ENCODE measurements at places on chromosomes 7 and 10. TPM values are rescaled to one million over a fixed set of nuclear protein-coding genes. Genes with fewer than 3 reads are reported as not detected.

The TEX36 gene
- not detected for total RNA-seq

- H3K36me3 ChIP-seq = peaks cover 9% of the 10 kb centered on the region
- H3K27me3 ChIP-seq = peaks cover 3% of the 10 kb centered on the region
- no peak overlapping the region for H3K4me3 ChIP-seq
- no peak overlapping the region for H3K27ac ChIP-seq
- no peak for DNase-seq
- H3K4me1 ChIP-seq = peaks cover 35% of the 10 kb centered on the region
These were observed 2.9 kb upstream of the OSBPL3 start for GRCh38 chr7:24982917-24983316.

- no peak overlapping the region for H3K4me3 ChIP-seq
- peaks cover 12% of the 10 kb centered on the region for H3K4me1 ChIP-seq
- no peak for DNase-seq
- no peaks in the 10 kb centered on the region for H3K27me3 ChIP-seq
- peak overlapping the region; percentile 9 for H3K27ac ChIP-seq
These were observed 62.7 kb downstream of the LANCL2 start for GRCh38 chr7:55427800-55428199.

DNA sequence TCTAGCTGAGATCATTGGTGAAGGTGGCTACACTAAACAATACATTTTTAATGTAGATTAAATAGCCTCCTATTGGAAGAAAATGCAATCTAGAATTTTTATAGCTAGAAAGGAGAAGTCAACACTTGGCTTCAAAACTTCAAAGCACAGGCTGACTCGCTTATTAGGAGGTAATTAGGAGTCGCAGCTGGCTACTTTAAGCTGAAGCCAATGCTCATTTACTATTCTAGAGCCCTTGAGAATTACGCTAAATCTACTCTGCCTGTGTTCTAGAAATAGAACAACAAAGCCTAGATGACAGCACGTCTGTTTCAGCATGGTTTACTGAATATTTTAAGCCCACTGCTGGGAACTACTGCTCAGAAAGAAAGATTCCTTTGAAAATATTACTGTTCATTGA, 101.6 kb upstream of the EEPD1 start:
- peaks cover 16% of the 10 kb centered on the region for H3K27me3 ChIP-seq
- no peak overlapping the region for H3K27ac ChIP-seq
- DNase-seq = no peak
- no peaks in the 10 kb centered on the region for H3K36me3 ChIP-seq
- no peaks in the 10 kb centered on the region for H3K4me1 ChIP-seq

DNA sequence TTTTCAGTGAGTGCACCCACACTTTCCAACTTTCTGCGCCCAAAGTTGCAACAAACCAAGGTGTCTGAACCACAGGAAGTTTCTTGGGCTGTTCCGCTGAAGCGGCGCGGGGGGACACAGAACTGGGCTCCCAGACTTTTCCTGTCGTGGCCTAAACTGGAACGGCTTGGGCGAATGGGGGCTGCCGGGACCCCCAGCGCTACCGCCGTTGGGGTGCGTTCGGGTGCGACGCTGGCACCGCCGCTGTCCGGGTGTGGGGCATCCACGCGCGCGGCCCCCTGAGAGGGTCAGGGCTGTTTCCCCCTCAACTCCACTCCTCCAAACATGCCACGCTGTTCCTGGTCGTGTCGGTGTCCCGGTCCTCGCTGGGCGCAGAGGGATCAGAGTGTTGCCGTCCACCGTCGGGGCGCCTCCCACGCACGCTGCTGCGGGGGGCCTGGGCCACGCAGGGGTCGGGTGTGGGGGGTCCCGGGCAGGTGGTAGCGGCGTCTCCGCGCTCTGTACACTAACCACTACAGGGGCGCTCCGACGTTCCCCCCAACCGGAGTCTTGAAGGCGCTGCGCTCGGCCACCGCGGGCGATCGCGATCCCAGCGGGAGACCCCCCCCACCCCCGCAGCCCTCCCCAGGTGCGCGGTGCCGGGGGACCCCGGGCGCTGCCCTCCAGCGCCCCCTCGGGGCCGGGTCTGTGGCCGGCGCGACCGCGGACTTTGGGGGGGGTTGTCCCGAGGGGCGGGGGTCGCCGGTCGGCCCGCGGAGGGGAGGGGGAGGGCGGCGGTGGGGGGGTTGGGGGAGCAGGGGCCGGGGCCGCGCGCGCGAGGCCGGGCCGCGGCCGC, 2.2 kb upstream of the CUX1 start:
- peak overlapping the region; percentile 76 for H3K27ac ChIP-seq
- DNase-seq = peak; percentile 88
- peak overlapping the region; percentile 85 for H3K4me3 ChIP-seq

- H3K4me1 ChIP-seq = no peaks in the 10 kb centered on the region
- peaks cover 8% of the 10 kb centered on the region for H3K27me3 ChIP-seq
- H3K4me3 ChIP-seq = no peak overlapping the region
- H3K27ac ChIP-seq = no peak overlapping the region
These were observed 755.2 kb upstream of the SORCS1 start for GRCh38 chr10:107919626-107920235.

GRCh38 chr10:17216217-17216900, 11.7 kb upstream of the VIM start:
- peak overlapping the region; percentile 88 for H3K27ac ChIP-seq
- DNase-seq = peak; percentile 86
- H3K4me1 ChIP-seq = peaks cover 32% of the 10 kb centered on the region
- peak overlapping the region; percentile 8 for H3K4me3 ChIP-seq
